ENCODE measurements at places on chromosomes 4 and X.
A peak's percentile ranks its signal among the peaks of the same experiment; 100 is the strongest.

- no peak for DNase-seq
These were observed 145.7 kb upstream of the MBNL3 start for GRCh38 chrX:132634521-132634920.

DNA sequence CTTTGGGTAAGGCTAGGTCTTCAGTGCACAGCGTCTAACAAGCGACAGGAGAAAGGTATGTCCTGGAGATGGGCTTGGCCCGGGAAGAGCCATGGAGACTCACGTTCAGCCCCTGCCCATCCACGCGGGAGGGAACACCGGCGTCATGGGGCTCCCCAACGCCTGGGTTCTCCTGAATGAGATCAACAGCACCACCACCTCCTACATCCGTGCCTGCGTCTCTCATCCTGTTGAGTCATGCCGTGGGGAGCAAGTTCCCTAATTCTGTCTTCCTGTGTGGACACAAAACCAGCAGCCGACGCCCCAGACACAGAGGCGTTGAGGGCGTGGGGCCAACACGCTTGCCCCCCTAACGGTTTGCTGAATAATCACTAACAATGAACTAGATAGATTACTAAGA is 20.1 kb upstream of the IL3RA start:
- peak; percentile 59 for DNase-seq

DNA sequence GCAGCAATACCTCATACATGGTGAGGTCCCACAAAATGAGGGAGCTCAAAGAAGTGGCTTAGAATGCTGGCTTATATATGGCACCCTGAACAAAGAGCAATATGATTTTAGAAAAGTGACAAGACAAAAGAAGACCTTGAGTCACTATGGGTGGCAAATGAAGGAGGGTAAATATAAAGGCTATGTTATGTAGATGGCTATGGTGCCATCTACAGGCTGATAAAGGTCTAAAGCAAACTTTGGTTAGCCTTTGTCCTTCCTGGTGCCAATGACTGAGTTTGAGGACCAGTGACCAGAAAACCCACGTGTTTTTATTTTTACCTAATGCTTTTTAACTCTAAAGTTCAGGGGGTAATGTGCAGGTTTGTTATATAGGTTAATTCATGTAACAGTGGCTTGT is 151.8 kb downstream of the CCNG2 start:
- peak; percentile 50 for DNase-seq

DNA sequence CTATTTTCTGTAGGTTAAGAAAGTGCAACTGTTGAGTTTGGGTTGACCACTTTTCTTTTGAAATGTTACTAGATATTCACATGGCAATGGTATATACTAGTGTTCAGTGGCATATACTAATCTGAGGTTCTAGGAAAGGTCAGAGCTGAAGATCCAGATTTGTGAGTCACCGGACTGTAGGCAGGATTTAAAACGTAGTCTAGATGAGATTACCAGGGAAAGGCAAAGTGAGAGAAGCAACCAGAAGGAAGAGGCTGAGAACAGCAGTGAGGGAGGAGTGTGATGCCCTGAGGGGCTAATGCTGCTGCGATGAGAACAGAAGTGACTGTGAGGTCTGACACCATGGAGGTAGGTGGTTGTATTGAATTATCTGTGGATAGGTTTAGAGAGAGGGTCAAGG is 9.7 kb upstream of the PLA2G12A start:
- no peak for DNase-seq

DNA sequence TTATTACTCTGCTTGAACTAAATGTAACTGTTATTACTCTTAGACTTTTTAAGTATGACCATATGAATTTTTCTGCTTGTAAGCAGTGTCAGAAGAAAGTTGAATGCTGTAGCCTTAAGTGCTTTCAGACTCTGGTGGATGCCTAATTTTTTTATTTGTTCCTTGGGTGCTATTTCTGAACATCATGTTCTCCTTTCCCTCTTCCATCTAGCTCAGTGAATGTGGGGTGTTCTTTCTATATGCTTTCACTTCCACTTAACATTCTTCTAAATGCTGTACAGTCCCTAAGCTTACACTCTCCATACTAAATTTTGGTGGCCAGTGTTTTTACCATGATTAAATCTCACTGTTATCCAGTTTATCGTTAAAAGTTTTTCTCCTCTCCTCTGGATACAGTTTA is 3.6 kb downstream of the DCK start:
- no peak for DNase-seq

DNA sequence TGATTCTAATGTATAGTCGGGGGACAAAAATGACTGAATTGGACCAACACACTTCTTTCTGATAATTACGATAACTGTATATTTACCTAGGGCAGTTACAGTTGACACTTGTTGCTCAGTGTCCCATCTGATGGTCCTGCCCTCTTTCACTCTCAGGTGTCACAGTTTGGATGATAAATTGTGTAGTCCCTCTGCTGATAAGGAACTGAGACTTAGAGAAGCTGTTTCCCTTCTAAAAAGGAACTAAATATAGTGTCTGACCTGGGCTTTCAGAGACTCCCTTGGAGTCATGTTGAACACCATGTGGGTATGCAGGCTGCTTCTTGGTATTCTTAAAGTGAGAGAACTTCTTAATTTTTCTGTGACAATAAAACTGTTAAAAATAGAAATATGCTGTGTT is 23.7 kb upstream of the PNPLA4 start:
- DNase-seq: no peak

DNA sequence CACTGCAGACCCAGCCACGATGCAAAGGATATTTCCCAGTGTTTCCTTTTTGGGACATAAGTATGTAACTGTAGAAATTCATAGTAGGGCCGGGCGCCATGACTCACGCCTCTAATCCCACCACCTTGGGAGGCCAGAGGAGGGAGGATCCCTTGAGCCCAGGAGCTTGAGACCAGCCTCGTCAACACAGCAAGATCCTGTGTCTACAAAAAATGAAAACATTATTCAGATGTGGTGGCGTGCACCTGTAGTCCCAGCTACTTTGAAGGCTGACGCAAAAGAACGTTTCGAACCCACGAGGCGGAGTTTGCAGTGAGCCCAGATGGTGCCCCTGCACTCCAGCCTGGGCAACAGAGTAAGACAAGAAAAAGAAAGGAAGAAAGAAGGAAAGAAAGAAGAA is 49.2 kb downstream of the CRLF2 start:
- no peak for DNase-seq

GRCh38 chrX:136250191-136251040 is 784 bp downstream of the MAP7D3 start:
- DNase-seq: no peak

DNA sequence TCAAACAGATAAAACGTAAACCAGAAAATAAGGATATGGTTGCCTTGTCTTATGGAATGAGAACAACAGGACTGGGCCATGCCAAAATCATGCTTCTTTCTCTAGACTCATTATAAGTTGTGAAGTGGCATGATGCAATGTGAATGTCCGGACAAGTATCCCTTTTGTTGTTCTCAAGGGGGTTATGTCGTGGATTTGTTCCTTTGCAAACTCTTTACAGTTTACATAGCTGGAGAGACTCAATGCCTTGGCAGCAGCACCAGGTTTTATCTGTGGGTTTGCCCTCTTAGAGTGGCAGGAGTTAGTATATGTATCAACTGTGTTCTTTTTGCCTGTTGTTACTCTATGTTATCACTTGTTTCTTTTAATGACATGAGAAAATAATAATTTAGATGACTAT is 41.4 kb downstream of the SPRY1 start:
- no peak for DNase-seq

GRCh38 chr4:37674439-37674838 is 11.7 kb downstream of the RELL1 start:
- no peak for DNase-seq

GRCh38 chrX:39144323-39144722 is 343.1 kb downstream of the MID1IP1 start:
- DNase-seq: peak; percentile 66

All from AML-193 (cell line).